SK-N-DZ (cell line): ENCODE measurements at places on chromosomes 7 and 10.
A peak's percentile ranks its signal among the peaks of the same experiment; 100 is the strongest.

DNA sequence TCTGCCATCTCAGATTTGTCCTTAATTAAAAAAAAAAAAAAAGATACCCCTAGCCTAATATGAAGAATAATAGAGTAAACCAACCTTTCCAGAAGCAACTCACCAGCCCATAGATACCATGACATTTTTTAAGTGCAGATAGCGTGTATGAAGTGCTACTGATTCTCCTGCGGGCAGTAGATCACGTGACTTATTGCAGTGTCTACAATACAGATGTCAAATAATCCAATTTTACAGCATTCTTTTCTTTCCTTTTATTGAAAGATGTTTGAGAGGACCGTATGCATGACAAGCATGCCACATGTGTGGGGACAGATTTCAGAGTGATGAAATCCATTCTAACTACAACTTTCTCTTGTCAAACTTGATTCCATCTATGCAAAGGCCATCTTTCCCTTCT is 232.9 kb upstream of the SP4 start:
- DNase-seq, result no peak

DNA sequence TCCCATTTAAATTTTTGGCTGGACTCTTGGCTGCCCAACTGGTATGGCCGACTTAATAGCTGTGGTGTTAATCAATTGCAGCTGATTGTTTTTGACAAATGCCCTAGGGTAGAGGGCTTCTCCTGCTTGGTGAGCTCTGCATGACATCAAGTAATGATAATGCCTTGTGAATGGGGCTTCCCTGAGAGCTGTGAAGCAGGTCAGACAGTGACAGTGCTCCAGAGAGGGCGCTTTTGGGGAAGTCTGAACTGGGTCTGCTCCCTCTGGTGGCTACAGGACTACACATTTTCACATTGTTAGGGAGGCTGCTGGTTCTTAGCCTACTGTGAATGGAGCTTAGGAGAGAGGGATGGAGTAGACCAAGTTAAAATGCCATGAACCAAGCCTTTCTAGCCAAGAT is 98.8 kb downstream of the SDK1 start:
- no peak for DNase-seq

- DNase-seq, result no peak
Observed at GRCh38 chr7:151060416-151061212, 1.2 kb downstream of the SLC4A2 start.

DNA sequence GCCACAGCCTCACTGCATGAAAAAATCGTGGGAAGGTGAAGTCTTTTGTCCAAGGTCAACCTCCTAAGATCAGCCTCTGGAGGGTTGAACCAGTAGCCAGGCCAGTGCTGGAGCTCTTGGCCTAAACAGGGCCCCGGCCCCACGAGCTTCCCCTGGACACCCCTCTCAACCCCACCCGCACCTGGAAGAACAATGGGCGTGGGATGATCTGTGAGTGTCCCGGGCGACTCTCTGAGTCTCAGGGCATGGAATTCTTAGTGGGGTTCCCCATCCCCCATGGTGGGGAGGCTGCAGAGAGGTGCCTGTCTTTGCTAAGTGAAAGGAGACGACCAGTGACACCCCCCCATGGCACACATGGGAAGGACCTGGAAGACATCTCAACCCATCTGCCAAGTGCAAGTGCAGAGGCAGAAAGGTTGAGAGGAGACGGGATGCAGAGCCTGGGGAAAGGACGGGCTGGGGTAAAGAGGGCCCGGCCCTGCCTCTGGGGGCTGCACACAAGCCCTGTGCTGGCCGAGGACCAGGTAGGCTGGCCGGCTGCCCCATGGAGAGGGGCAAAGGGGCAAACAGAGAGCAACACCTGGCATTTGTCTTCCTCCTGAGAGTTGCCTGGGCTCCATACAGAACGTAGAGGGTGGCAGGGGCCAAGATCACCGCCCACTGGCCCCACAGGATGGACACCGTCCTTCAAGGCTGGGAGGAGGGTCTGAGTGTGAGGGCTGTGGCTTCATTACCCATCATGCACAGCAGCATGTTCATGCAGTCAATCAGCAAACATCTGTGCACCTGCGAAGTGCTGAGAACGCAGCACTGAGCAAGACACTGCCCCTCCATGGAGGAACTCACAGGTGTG is 163.0 kb upstream of the PPP2R2D start:
- DNase-seq, result no peak

DNA sequence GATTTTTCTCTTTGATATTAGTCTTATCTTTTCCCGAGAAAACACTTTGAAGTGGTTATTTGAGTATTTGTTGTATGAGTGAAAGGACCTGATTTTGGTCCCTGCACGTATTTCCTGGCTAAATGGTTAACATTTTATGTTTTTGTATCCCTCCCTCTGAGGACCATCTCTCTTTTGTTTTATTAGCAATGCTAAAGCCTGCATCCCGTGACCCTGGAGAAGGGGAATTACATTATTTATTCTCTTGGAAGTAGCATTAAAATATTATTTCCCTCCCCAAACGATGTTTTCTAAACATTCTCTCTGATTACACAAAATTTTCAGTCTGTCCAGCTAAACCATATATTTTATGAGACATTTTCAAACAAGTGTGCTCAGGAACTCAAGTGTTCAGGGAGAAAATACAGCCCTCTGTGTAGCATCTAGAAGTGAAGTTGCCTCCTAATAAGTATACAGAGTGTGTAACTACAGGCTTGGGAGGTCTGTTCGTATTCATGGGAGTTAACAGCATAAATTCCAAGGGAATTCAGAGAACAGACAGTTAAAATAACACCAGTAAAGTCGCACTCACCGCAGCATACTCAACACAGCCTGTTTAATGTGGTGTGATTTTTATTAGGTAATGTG is 163.8 kb upstream of the NPVF start:
- DNase-seq, result no peak

- peak; percentile 31 for DNase-seq
Observed at GRCh38 chr10:100204370-100204769, 18.5 kb upstream of the ERLIN1 start.

DNA sequence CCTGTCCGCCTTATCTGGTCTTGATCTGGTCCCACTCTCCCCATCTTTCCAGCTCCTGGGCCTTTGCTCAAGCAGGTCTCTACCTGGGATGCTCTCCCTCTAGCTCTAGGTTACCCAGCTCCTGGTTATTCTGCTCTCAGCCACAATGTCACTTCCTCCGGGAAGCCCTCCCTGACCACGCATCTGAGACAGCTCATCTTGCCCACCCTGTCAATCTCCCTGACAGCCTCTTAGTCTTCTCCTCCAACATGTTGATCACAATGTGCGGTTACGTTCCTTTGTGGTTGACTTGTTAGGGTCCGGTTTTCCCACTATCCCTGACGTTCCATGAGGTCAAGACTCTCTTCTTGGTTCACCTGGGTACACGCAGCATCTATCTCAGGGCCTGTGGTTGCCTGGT is 55.6 kb downstream of the GOLGA7B start:
- no peak for DNase-seq

DNA sequence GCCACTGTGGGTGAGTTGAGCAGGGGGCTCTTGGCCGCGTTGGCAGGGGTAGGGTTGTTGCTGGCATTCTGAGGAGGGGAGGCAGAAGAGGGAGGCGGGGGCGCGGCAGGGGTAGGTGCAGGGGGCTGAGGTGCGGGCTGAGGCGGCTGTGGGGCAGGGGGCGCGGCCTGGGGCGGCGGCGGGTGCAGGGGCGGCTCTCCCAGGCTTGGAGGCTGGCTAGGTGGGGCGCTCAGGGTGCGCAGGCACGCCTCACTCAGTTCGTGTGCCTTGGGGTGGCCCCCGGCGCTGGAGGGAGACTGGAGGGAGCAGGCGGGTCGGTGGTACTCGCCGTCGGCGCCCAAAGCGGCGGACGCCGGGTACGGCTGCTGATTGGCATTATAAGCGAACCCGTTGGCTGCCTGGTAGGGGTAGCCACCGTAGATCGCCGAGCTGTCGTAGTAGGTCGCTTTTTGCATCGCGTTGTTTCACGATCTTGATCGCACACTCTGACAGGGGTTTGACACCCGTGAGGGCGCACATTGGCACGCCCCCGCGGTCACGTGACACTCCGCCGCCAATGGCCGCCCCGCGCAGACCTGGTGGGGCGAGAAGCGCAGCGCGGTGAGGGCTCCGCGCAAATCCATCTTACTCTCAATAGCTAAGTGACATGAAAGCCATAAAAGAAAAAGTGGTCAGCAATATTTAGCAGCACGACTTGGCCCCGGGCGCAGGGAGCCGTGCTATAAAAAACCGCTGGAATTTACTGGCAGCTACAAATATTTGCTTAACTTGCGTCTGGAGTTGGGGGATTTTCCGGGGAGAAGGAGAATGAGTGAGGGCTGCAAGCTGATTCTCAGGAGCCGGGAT is 7.9 kb upstream of the HOXA2 start:
- DNase-seq, result no peak

- DNase-seq, result no peak
Observed at GRCh38 chr7:121084748-121085336, 96.3 kb downstream of the CPED1 start.

- no peak for DNase-seq
Observed at GRCh38 chr7:139585042-139585441, 61.6 kb downstream of the CLEC2L start.

GRCh38 chr10:76136961-76137360 is 705.5 kb downstream of the LRMDA start:
- DNase-seq, result no peak

- no peak for DNase-seq
Observed at GRCh38 chr10:10500937-10501336, 516.7 kb upstream of the CELF2 start.

GRCh38 chr10:96770987-96771386 is 50.7 kb upstream of the PIK3AP1 start:
- DNase-seq, result no peak

- DNase-seq, result no peak
Observed at GRCh38 chr7:67018940-67019339, 22.3 kb downstream of the TYW1 start.

DNA sequence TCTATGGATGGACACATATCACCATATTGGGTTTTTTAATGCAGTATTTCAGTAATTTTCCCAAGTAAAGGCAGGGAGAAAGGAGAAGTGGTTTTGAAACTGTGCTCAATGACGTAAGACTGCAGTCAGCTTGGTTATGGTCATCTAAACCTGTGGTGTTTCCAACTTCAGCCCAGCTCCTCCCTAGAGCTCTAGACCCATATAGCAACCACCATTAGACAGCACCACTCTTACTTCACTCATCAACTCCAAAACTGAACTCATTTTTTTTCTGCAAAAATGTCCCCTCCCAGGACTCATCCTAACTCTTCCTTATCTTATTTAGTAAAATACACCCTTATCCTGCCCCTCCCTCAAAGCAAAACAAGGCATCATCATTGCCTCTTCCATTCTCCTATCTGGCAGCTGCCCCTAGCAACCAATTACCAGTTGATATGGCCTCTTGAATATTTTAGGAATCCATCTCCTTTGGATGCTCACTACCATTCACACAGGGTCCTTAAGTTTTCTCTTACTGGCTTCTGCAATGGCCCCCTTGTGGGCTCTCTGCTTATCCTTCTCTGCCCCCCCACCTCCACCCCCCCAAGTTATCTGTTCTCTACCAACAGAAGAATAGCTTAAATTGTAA is 1.5 kb upstream of the RALA start:
- DNase-seq, result no peak

DNA sequence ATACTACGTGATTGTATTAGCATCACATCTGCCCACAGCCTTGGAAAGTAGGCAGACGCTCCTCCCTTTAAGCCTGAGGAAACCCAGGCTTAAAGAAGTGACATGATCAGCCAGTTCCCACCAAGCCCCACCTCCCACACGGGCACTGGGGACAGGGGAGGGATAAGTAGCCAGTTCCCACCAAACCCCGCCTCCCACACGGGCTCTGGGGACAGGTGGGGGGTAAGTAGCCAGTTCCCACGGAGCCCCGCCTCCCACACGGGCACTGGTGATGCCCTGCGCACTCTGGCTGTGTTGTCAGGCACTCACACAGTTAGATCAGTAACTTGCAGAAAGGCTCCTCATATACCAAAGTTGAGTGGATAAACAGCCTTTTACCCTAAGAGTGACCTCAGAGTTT is 606.8 kb downstream of the PTPRN2 start:
- DNase-seq, result peak; percentile 65

DNA sequence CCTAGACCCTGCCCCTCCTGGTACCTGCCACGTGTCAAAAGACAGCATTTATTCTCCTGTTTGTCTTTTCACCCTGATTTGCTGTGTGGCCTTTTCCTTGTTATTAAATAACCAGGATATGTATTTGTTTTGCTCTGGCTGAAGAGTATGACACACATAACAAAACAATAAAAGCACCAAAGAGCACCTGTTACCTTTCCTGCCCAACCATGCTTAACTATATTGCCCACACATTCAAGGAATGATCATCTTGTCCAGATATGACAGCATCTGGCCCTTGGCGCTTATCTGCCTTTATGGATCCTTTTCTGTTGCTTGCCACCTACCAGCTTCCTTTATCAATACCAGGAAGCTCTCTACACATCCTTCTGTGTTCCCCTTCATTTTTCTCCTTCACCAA is 357.7 kb downstream of the FGFR2 start:
- no peak for DNase-seq

DNA sequence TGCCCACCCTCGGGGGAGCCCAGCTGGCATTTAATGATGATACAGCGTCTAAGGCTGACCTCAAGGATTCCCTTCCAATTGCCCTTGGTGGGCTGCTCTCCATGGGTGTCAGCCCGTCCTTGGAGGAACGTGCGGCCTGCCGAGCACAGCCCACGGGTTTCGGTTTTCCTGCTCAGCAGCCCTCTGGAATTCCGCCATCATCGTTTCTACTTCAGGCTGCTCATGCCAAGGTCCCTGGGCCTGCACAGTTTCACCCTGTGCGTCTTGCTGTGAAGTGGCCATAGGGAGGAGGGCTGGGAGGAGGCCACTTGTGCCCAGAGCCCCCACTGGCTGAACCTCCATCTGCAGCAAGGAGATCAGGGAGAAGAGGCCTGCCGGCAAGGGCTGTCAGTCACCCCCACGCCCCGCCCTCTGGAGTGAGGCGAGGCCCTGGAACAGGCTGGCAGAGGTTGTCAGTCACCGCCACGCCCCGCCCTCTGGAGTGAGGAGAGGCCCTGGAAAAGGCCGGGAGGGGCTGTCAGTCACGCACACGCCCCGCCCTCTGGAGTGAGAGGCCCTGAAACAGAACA is 82.8 kb downstream of the CHST15 start:
- DNase-seq, result no peak

GRCh38 chr7:101780281-101780680 is 37.1 kb upstream of the CUX1 start:
- no peak for DNase-seq
